ENCODE measurements at places on chromosomes 7 and 10.

- no peak for DNase-seq
These were observed at the start of gene CNNM1 for GRCh38 chr10:99329304-99329553. CNNM1 (plus strand) TSS chr10:99329356; CDS start chr10:99329388, 32 bp downstream.

DNA sequence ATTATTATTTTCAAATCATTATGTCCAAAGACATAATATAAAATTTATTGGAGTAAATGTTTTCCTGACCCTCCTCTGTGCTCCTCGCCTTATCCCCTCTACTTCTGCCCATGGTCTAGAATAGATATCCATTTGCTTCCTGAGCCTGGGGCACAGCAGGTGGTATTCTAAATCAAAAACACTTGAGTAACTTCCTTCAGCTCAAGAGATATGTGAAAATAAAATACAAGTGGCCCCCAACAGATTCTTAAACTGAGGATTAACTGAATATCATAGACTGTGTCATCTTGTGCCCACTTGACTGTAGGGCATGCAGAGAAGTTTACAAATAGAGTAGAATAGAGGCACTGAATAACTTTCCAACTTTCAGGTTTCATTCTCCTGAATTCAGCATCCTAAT lies 59.1 kb downstream of the HGF start:
- no peak for DNase-seq

DNA sequence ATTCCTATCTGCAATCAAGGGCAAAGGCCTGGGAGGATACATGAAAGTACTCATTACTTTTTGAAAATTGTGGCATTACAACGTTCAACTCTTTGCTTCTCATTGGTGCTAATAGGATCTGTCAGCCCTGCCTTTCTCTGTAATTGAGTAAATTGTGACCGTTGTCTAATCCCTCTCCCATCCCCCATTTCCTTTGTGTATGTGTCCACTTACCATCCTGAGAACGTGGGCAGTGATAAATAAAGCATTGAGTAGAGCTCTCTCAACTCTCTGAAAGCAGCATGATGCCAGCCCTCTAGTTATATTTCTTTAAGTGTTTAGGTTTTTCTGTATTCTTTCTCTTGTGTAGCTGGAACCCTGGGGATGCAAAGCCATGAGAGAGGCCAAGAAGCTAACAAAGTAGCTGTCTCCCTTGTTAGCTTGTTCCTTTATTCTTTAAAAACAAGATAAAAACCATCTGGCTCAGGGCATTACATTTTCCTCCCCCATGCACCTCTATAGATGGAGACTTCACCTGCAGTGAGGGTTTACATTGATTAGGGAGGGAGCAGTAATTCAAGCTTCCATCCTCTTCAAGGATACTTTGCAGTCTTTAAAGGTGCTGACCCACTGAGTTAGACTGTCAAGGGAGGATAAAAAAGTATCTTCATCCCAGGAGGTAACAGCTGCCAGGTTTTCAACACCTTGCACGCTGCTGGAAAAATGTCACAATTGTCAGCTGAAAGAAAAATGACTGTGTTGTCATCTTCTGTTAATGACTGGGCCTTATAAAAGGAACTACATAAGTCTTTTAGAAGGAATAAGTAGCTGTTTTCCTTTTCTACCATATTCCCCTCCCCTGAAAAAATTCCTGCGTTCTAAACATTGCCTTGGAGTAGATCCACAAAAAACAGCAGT lies 112.3 kb downstream of the BTRC start:
- DNase-seq: no peak

- DNase-seq: no peak
These were observed 47.2 kb downstream of the PWWP2B start for GRCh38 chr10:132443983-132444876.

- no peak for DNase-seq
These were observed 675.2 kb upstream of the GALNT17 start for GRCh38 chr7:70456719-70457118.

- no peak for DNase-seq
These were observed 57.8 kb upstream of the TNRC18 start for GRCh38 chr7:5481241-5482019.

GRCh38 chr7:20351901-20352300 lies 21.2 kb downstream of the ITGB8 start:
- peak; percentile 36 for DNase-seq

DNA sequence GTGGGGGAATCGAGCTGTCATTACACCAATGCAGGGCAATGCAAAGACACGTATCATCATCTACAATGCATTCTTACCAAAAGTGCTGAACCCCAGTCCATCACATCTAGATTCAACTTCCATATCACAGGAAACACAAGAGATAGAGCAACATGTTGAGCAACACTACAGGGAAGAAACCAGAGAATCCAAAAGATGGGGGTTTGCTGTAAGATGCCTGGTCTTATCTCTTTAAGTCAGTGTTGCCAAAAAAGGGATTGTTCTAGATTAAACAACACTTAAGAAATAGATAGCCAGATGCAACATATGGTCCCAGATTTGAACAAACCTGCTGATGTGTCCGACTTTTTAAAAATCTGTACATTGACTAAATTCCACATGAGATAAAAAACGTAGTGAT lies 315.6 kb upstream of the IMMP2L start:
- DNase-seq: no peak

DNA sequence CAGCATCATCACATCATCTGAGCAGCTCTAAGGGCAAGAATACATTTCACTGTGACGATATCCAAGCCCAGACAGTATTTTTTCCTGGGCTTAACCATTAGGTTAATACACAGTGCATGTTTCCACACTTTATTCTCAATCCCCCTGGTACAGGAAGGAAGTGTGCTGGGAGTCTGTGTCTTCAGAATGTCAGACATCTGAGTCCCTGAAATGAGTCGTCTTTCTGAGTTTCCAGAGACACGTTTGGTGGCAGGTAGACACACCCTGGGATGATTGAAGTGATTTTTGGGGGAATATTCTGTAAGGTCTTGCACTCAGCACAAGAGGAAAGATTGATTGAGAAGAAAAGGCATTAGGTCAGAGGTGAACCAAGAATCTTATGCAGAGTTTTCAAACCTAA lies 13.1 kb upstream of the SHH start:
- DNase-seq: no peak

GRCh38 chr10:127399668-127400067 lies 149.4 kb upstream of the NPS start:
- DNase-seq: no peak

- DNase-seq: peak; percentile 84
These were observed 14.2 kb upstream of the HPS1 start for GRCh38 chr10:98460837-98461499.

DNA sequence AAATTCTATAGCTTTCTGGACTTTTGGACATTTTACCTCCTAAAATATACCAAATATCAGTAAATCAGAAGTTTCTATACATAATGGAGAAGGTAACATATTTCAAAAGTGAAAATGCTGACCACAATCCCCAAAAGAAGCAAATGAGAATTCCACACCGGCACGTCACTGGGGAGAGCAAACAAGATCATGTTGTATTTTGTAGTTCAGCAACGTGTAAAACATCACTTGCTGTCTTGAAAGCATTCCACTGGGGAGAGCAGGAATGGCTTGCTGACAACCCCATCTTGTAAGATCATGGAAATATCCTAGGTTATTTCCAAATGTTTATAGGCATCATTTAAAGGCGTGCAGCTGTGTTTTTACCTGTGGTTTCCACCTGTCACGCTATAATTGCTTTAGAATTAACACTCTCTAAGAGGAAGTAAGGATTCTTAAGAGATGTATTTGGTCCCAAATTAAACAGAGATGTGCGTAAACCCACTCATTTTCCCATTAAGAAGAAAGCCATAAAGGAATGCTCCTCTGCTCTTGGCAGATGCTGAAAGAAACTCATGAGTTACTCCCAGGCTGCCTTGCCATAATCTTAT lies 397.1 kb upstream of the POT1 start:
- DNase-seq: no peak

- peak; percentile 57 for DNase-seq
These were observed 1.2 kb downstream of the PIP4K2A start for GRCh38 chr10:22712956-22713852.

GRCh38 chr7:72213081-72213480 lies 199.1 kb downstream of the CALN1 start:
- DNase-seq: no peak

- DNase-seq: no peak
These were observed 184.2 kb upstream of the BET1 start for GRCh38 chr7:94188350-94188749.

DNA sequence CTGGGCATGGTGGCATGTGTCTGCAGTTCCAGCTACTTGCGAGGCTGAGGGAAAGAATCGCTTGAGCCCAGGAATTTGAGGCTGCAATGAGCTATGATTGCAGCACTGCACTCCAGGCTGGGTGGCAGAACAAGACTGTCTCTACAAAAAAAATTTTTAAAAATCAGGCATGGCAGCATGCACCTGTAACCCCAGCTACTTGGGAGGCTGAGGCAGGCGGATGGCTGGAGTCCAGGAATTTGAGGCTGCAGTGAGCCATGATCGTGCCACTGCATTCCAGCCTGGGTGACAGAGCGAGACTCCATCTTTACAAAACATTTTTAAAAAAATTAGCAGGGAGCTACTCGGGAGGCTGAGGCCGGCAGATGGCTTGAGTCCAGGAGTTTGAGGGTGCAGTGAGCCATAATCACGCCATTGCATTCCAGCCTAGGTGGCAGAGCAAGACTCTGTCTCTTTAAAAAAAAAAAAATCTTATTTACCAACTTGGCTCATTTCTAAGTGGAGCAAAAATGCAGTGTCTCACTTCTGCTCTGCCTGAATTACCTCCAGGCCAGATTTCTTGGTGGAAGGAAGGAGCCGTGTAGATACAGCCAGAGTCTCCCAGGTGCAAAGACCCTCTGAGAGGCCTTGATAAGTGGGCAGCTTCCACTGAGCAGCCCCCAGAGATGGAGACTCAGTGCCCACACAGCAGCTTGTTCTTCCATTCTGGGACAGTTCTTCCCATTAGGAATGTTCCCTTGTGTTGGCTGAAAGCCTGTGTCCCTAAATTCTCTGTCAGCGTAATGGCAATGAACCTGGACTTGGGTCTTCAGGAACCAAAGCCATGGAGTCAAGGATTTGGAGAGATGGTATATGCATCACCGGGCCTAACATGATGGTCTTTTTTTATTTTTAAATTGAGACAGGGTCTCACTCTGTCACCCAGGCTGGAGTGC lies 30.0 kb downstream of the GTF2IRD1 start:
- DNase-seq: peak; percentile 77

DNA sequence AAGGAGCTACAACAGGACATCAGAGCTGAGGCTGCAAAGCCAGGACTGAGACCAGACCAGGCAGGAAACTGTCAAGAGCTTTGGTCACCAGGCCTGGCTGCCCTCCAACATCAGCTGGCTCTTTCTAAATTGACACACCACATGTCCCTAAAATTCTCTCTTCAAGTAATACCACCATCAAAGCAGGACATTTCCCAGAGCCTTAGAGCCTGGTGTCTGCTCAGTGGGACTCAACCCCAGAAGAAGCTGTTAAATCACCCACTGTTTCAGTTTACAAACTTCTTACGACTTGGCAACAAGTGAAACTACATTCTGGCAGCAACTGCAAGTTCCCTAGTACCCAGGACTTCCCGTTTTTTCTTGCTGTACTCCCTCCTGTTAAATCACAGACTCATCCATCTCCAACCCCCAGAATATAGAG lies 3.8 kb upstream of the IL6 start:
- peak; percentile 83 for DNase-seq

- no peak for DNase-seq
These were observed 202.6 kb upstream of the PPP2R2D start for GRCh38 chr10:131698232-131698631.

- no peak for DNase-seq
These were observed 77.3 kb downstream of the DNAJB6 start for GRCh38 chr7:157413881-157414701.

GRCh38 chr7:138549082-138549481 lies 89.0 kb downstream of the TRIM24 start:
- no peak for DNase-seq

- no peak for DNase-seq
These were observed 39.5 kb upstream of the WNT2 start for GRCh38 chr7:117362294-117362888.

DNA sequence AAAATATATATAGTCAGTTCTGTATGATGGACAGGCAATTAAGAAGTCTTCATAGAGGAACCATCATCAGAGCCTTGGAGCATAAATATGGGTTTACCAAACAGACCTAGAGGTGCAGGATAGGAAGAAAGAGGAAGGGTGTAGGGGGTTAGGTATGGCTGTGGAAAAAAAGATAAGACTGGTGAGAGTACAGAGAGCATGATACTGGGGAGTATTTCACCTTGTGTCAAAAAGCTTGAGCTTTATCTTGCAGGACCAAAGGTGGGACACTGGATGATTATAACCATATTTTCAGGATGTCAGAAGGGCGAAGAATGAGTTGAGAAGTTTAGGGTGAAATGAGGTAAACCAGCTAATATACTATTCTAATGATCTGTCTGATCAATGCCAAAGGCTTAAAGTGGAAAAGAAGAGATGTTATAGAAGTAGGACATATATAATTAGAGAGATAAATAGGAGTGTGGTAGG lies 54.6 kb downstream of the MRPL32 start:
- no peak for DNase-seq

DNA sequence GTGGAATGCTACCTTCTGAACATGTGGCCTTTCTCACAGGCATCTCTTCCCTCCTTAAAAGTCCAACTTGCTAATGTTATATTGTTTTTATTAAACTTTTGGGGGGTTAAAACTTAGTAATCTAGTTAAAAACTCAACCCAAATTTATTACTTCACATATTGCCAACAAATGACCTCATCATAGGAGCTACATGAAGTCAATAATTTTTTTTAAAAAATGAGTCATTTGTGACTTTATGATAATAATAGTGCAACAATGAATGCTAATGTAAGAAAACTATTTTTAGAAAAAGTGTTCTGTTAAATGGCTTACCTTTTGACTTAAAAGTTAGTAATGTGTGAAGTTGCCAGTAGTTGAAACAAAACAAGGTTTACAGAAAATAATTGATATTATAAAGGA lies 325.9 kb upstream of the FZD1 start:
- DNase-seq: no peak

DNA sequence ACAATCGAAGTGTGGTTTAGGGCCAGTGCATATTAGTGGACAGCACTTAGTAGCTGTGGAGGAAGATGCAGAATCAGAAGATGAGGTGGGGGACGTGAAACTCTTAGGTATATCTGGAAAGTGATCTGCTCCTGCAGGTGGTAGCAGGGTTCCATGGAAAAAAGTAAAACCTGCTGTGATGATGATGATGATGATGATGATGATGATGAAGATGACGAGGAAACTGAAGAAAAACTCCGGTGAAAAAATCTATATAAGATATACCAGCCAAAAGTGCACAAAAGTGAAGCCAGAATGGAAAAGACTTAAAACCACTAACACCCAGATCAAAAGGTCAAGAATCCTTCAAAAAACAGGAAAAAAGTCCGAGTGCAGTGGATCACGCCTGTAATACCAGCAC lies 40.0 kb downstream of the LSMEM1 start:
- DNase-seq: no peak

DNA sequence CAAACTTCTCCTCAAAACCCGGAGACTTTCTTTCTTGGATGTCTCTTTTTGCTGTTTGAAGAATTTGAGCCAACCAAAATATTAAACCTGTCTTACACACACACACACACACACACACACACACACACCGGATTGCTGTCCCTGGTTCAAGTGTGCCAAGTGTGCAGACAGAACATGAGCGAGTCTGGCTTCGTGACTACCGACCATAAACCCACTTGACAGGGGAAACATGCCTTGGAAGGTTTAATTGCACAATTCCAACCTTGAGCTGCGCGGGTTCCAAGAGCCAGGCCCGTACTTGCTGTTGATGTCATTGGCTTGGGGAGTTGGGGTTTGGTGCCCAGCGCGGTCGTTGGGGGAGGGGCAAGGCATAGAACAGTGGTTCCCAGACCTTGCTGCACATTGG lies 1.7 kb downstream of the EGFR start:
- peak; percentile 42 for DNase-seq
